ENCODE measurements at places on chromosomes 2 and 18.

GRCh38 chr2:7280790-7281189 lies 363.6 kb downstream of the RNF144A start:
- no peak for DNase-seq

DNA sequence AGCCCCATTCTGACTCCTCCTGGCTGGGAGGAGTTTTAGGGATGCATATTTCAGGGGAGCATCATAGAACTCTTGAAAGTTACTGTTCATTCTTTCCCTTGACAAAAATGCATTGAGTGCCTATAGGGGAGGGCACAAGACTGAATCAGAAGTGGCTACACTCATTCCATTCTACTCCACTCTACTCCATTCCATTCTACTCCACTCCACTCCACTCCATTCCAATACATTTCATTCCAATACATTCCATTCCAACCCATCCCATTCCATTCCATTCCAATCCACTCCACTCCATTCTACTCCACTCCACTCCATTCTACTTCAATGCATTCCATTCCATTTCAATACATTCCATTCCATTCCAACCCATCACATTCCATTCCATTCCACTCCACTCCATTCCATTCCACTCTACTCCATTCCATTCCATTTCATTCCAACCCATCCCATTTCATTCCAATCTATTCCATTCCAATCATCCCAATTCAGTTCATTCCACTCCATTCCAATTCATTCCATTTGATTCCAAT lies 110.8 kb downstream of the LOXHD1 start:
- DNase-seq, result no peak

- no peak for DNase-seq
These were observed 7.4 kb downstream of the SMAD7 start for GRCh38 chr18:48943333-48943732.

GRCh38 chr2:219638948-219639755 lies 11.7 kb downstream of the SLC4A3 start:
- no peak for DNase-seq
